Activated naive CD4-positive, alpha-beta T cell treated with Interleukin-2 at 50 U/mL for 16 hours (primary cell): ENCODE measurements at places on chromosomes 3 and 15.

GRCh38 chr3:58332575-58333188, at the start of gene PXK:
PXK (plus strand) TSS chr3:58332892; CDS start chr3:58332989, 97 bp downstream.
- DNase-seq = peak; percentile 84

GRCh38 chr3:144521131-144521530, 549.5 kb downstream of the DIPK2A start:
- no peak for DNase-seq

DNA sequence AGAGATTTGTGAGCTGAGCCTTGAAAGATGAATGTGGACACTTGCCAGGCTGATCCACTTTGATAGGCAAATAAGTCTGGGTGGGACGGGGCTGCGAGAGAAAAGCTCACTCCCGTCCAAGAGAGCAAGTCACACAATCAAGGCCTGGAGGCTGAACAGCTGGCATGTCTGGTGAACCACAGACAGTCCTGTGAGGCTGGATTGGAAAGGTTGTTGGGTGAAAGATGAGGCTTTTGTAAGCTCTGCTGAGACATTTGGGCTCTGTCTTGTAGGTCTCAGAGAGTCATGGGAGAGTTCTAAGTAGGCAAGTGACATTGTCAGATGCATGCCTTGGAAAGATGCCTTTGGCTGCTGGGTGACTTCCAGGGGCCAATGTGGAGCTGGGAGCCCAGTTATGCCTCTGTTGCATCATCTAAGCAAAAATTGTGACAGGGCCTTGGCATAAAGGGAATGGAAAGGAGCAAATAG, 38.5 kb downstream of the RPLP1 start:
- no peak for DNase-seq

GRCh38 chr3:52388348-52388821, 56.5 kb downstream of the SEMA3G start:
- no peak for DNase-seq

DNA sequence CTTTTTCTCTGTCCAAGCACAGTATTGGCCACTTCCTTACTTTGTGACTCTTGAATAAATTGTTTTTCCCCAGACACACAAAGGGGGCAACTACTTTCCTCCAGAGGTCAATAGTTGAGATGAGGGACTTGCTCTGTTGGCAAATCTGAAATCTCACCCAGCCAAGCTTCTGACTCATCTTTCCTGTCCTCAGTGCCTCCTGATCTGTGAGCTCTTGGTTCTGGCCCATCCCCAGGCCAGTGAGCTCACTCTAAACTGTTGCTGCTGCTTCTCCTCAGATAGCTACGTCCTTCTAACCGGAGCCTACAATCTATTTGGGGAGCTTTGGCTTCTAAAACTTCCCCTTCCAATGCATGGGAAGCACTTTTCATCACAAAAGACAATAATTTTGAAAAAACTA, 50.0 kb upstream of the NMD3 start:
- no peak for DNase-seq

GRCh38 chr15:41775651-41776050, 1.4 kb downstream of the MAPKBP1 start:
- DNase-seq = no peak

- no peak for DNase-seq
Observed at GRCh38 chr3:181770296-181770695, 58.6 kb downstream of the SOX2 start.

GRCh38 chr3:178629430-178630178, 93.4 kb downstream of the KCNMB2 start:
- DNase-seq = no peak

DNA sequence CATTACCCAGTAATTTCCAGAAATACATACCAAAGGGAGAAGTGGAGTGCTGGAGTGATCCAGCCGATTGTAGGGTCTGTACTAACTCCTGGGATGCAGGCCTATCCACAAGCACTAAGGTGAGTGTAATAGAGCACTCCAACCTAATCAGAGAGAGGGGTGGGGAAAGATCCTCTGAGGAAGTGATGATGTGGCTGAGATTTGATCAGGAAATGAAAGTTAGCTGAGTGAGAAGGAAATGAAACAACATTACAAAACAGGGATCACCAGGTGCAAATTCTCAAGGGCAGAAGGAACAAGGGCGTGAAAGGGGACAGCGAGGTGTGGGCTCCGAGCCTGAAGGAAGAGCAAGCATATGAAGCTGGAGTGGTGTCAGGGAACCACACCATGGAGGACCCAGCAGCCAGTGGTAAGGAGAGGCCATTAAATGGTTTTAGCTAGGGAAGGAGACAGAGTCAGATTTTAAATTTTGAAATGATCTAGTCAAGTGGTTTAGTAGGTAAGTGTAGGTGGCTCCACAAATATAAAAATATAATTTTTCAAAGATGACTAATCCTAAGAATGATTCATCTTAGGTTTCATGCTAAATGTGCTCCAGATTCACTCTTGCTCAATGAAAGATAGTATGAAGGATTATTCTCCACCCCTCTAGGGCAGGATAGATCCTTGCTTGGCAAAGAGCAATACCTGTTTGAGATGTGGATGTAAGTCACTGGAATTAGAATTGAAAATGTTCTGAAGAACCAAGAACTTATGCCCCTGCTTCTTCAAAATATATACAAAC, 348.7 kb downstream of the TBL1XR1 start:
- DNase-seq = no peak

DNA sequence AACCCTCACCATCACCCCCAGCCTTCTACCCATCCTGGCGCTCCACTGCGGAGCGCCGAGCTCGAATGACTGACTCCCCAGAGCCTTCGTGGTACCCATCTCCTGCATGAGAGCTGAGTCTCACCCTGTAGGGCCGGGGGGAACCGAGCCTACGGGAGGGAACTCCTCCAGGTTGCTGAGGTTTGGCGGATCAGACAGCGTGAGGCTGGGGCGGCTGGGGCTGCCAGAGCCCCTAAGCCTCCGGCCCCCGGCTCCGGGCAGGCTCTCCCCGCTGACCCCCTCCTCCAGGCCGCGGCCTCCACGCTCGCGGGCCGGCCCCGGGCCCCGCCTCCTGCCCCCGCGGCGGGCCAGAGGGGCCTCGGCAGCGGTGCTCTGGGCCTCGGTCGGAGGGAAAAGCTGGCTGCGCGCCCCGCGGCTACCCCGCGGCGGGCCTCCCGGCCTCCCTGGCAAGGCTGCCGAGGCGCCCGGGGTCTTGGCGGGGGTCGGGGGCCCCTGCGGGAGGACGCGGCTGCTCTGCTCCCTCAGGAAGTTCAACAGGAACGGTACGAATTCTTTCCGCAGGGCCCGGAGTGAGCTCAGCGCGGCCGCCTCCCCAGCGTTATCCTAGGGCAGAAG, 643 bp downstream of the CDAN1 start:
- peak; percentile 14 for DNase-seq

DNA sequence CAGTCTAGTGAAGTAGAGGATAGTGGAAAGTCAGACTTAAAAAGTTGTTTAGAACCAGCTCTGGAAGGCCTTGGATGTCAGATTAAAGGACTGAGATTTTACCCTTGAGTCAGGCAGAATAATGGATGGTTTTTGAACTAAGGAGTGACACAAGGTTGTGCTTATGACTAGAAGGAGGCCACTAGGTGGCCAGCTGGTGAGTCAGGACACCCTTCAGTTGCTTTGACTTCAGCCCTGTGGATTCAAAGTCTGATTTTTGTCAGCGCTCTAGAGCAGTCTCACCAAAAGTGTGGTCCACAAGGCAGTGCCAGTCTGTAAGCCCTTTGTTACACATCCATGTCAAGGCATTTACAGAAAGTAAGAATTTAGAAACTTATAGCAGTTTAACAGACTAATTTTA, 3.8 kb upstream of the GABPB1 start:
- DNase-seq = peak; percentile 17

- DNase-seq = peak; percentile 0
Observed at GRCh38 chr3:48404440-48405342, 25.2 kb downstream of the PLXNB1 start.

DNA sequence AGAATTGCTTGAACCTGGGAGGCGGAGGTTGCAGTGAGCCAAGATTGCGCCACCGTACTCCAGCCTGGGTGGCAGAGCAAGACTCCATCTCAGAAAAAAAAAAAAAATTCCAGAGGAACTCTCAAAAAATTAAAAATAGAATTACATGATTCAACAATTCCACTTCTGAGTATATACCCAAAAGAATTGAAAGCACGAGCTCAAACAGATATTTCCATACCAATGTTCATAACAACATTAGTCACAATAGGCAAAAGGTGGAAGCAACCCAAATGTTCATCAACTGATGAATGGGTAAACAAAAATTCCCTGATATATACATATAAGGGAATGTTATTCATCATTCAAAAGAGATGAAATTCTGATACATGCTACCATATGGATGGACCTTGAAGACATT, 16.9 kb upstream of the MORF4L1 start:
- no peak for DNase-seq

- DNase-seq = no peak
Observed at GRCh38 chr15:35379972-35380371, 166.0 kb downstream of the DPH6 start.

DNA sequence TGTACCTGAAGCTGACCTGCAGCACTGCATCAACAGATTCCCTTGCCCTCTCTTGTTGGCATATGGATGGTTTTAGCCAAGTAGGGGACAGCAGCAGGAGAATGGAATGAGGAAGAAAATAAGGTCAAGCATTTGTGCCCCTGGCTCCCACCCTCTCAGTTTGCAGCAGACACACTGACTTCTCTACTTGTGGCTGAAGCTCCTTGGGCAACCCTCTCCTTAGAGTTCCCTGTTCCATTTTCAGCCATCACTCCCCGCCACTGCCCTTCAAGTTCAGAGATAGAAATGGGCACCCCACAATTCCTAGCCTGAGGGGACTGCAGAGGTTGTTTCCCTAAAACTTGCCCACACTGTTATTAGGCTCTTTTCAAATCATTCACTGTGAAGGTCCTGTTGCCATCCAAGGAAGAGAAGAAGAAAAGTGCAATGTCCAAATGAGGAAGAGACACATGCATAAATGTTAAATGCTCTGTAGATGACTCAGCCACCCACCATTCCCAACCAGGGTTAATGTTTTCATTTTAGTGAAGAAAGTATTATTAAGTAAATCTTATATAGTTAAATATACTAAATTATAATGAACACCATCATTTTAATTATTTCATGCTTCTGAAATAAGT, 295.9 kb upstream of the UBE2E2 start:
- DNase-seq = no peak

DNA sequence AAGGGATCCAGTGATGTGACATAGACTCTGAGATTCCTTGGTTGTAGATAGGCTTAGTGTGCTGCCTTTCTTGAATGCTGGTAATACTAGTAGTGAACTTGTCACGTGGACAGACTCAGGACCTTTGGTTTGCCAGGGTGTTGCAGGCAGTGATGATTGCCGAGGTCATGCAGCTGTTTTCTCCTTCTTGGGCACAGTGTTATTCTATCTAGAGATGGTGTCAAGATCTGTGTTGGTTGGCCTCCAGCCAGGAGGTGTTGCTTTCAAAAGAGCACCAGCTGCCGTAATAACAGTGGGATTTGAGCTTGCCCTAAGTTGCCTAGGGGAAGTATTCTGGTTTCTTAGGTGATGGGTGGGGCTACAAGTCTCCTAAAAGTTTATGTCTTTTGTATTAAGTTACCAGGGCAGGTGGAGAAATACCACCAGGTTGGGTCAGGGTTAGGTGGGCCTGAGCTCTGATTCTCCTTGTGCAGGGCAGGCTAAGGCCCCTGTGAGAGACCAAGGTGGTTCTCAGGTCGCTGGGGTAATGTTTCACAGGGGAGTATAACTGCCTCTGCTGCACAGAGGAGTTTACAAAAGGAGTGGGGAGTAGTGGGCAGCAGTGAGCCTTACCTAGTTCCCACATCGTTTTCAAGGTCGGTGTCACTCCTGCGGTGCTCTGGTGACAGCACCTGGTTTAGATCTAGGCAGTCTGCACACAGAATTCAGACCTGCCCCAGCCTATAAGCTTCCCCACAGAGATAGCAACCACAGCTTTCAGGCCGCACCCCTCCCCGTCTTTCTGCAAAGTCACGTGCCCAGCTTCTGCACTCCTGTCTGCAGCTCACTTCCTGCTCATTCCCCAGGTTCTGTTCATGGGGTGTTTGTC, 350.3 kb downstream of the DOCK3 start:
- peak; percentile 59 for DNase-seq

GRCh38 chr3:22960105-22960984, 242.8 kb upstream of the UBE2E2 start:
- no peak for DNase-seq

GRCh38 chr3:156317462-156318074, 197.2 kb downstream of the KCNAB1 start:
- no peak for DNase-seq

DNA sequence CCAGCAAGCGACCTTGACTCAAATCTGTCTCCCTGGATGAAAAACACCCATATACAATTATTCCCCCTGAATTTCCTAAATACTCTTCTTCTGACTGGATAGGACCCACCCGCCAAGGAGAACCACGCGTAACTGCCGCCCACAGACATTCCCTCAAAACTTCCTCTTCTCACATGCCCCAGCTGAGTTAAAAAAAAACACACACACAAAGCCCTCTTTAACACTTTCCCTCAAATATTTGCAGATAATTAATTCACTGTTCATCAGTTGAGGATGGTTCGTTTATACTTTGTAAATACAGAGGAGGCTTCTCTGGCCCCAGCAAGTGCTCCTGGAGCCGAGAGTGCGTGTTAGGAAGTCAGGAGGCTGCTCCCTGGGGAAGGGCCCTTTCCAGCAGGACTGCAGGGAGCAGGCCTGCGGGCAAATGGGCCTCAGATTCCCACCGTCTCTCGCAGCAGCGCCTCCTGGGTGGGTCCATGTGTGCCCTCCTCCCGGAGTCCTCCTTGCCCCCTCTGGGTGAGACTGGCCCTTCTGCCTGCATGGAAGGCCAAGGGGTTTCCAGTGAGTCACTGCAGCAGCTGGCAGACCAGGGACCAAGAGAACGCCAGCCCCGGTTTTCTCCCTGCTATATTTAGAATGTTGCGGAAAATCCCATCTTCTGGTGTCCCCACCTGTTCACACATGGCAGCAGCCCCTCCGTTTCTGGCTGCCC, 46.8 kb downstream of the MGLL start:
- DNase-seq = no peak

- DNase-seq = no peak
Observed at GRCh38 chr3:123694366-123695087, 109.7 kb upstream of the HACD2 start.

GRCh38 chr3:4491855-4492207, 1.3 kb upstream of the ITPR1 start:
- no peak for DNase-seq

GRCh38 chr15:85474700-85475316, 94.4 kb downstream of the AKAP13 start:
- no peak for DNase-seq

- no peak for DNase-seq
Observed at GRCh38 chr15:92091155-92091734, 237.7 kb downstream of the SLCO3A1 start.

DNA sequence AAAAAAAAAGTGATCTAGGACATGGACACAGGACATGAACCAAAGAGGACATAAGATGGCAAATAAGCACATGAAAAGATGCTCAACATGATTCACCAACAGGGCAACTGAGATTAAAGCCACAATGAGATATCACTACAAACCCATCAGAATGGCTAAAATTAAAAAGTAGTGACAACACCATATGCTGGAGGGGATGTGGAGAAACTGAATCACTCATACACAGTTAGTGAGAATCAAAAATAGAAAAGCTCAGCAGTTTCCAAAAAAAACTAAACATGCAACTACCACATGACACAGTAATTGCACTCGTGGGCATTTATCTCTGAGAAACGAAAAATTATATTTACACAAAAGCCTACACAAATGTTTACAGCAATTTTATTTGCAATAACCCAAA, 27.9 kb upstream of the ACKR4 start:
- no peak for DNase-seq

GRCh38 chr15:56812961-56813360, 79.7 kb upstream of the ZNF280D start:
- DNase-seq = no peak
